ENCODE measurements at places on chromosomes 1 and 21.

- no peak for DNase-seq
Observed at GRCh38 chr1:39635205-39635870, 4.1 kb downstream of the HEYL start.

- DNase-seq: no peak
Observed at GRCh38 chr1:185087746-185088145, 42.4 kb downstream of the RNF2 start.

DNA sequence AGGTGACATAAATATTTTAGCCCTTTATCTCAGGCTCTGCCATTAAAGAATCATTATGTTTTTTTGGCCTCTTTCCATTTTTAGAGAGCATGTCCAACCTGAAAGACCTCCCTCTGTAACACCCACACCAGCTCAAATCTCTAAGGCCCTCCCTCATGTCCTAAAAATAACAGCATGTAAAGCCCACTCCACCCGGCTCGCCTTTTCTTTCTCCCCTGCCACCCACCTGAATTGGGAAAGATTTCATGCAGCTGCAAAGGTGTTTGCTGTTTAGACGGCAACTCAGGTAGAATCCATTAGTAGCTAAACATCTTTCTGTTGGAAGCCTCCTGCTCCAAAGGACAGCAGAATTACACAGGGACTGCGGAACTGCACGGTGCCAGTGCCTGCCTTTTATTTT lies 79.9 kb downstream of the DMRTA2 start:
- DNase-seq: no peak

DNA sequence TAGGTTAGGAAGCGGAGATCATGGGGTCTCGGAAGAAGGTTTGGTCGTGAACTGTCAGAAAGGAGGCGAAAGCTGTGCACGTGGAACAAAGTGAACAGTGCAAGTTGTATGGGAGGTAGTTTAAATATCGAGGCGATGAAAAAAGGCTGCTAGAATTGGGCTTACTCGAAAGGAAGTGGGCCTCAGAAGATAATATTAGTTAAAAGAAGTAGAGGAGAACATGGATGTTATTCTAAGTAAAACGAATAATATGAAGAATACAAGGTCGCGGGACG lies 571 bp downstream of the WDR3 start:
- no peak for DNase-seq

GRCh38 chr21:36347962-36348328 lies 27.9 kb downstream of the MORC3 start:
- no peak for DNase-seq

GRCh38 chr1:105684714-105685113 lies 1371.8 kb upstream of the PRMT6 start:
- no peak for DNase-seq

DNA sequence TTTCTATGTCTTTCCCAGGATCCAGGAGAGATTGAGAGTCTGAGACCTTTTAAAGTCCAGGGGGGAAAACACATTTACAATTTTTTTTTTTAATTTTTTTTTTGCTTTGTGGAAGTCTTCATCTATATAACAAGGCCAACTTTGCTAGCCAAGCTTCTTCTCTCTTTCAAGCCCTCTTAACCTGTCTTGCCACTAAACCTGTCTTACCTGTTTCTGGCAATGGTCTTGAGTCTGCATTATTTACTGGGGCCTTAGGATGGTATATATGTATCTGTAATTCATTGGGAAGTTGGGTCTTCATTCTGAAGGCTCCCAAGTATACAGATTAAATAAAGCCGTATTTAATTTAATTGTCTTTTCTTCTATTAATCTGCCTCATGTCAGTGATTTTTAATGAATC lies 750.9 kb upstream of the B3GALT2 start:
- DNase-seq: no peak

DNA sequence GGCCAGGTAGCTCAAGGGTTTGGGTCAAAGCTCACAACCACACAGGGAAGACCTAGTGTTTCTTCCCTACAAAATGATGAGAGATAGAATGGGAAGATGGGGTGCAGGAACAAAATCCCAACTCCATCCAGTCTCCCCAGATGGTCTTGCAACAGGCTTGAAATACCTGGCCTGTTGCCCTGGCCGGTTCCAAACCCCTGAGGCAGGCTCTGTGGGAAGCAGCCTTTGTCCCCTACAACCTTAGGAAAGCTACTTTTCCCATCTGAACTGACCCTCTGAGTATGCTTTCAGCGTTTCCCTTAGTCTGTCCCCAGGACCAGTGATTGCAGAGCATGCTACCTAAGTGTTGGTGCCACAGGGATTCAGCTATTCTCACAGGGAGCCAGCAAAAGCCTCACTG lies 104.0 kb downstream of the GDAP2 start:
- DNase-seq: no peak

DNA sequence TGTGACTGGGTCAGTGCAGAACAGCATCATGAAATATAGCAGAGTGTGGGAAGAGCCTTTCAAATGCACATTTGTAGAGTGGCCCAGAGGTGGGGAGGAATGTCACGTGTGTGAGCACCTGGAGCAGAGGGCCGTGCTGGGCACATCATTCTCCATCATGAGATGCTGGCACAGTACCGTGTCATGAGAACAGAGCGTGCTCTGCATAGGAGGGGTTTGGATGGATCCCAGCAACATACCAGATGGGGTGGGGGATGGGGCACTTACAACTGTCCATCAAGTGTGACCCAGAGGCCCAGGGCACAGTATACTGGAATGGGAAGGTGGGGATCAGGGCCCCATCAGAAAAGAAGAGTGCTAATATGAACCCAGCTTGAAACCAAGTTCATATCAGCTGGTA lies 182.0 kb downstream of the LMX1A start:
- DNase-seq: peak; percentile 44

- DNase-seq: no peak
Observed at GRCh38 chr1:158674302-158674701, 12.2 kb downstream of the SPTA1 start.
